ENCODE measurements at places on chromosomes 6 and 20.

DNA sequence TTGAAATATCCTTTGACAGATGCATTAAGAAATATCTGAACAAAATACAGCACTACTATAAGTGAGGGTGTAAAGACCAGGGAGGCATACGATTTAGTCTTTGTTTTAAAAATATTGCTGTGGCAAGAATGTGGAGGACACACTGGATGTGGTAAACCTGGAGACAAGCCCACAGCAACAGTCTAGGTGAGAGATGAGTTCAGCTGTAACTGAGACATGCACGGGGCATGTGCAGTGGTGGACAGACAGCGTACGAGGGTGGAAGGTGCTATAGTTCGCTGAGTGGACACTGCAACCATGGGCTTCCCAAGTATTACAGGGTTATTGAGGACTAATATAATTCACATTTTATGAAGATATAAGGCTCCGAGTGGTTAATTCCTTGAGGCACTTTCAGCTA lies 1.8 kb downstream of the NANP start:
- no peak for DNase-seq

- DNase-seq, result no peak
Measured at GRCh38 chr6:4861564-4861963, 85.4 kb downstream of the CDYL start.

DNA sequence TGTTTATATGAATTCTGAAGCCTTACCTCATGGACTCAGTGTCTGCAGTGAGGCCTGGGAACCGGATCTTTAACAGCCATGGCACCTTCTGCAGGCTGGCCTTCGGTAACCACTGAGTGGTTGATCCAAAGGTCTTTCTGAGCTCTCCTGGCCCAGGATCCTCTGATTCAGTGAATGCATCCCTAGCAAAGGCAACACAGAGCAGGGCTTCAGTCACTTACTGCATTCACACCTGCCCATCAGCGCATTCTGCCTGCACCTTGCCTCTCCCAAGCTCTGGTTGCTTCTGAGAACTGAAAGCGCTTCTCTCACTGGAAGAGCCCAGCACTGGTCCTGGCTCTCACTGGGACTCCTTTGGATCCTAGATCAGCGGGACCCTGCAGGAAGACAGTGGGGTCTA lies 8.4 kb upstream of the CST9 start:
- DNase-seq, result no peak

DNA sequence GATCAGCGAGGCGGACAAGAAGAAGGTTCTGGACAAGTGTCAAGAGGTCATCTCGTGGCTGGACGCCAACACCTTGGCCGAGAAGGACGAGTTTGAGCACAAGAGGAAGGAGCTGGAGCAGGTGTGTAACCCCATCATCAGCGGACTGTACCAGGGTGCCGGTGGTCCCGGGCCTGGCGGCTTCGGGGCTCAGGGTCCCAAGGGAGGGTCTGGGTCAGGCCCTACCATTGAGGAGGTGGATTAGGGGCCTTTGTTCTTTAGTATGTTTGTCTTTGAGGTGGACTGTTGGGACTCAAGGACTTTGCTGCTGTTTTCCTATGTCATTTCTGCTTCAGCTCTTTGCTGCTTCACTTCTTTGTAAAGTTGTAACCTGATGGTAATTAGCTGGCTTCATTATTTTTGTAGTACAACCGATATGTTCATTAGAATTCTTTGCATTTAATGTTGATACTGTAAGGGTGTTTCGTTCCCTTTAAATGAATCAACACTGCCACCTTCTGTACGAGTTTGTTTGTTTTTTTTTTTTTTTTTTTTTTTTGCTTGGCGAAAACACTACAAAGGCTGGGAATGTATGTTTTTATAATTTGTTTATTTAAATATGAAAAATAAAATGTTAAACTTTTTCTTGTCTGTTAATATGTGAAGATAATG lies 2.2 kb downstream of the HSPA1B start:
- DNase-seq, result no peak
